T-helper 2 cell (primary cell): ENCODE measurements at places on chromosomes 4 and X.

DNA sequence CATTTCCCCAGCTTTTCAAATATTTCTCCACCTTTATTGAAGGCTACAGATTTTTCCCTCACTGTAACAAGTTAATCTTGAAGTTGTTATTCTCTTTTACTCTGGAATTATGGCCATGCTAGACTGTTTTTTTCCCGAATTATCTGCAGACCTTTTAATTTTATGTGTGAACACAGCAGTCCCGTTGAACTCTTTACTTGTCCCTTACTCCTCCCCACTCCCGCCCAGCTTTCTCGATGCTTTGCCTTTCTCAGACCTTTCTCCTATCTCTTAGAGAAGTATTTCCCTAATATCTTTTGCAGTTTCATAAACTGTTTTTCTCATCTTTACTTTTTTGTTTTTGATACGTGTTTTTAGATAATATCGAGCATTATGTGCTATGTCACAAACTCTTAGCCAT lies 776 bp downstream of the CEP44 start:
- no peak for DNase-seq

- DNase-seq = no peak
Measured at GRCh38 chrX:11557120-11557519, 108.6 kb downstream of the ARHGAP6 start.

GRCh38 chr4:39937683-39938268 lies 39.9 kb downstream of the PDS5A start:
- DNase-seq = no peak

- DNase-seq = no peak
Measured at GRCh38 chrX:145715641-145716138, 101.9 kb upstream of the SLITRK2 start.

- DNase-seq = no peak
Measured at GRCh38 chr4:172125443-172125842, 312.2 kb downstream of the GALNTL6 start.

DNA sequence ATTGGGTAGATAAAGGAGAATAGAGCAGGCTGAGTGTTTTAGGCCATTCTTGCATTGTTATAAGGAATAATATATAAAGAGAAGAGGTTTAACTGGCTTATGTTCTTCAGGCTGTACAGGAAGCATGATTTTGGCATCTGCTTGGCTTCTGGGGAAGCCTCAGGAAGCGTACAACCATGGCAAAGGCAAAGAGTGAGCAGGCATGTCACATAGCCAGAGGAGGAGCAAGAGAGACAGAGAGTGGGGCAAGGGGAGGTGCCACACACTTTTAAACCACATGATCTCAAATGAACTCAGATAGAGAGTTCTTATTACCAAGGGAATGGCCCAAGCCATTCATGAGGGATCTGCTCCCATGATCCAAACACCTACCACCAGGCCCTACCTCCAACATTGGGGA lies 4.4 kb upstream of the METTL14 start:
- no peak for DNase-seq

DNA sequence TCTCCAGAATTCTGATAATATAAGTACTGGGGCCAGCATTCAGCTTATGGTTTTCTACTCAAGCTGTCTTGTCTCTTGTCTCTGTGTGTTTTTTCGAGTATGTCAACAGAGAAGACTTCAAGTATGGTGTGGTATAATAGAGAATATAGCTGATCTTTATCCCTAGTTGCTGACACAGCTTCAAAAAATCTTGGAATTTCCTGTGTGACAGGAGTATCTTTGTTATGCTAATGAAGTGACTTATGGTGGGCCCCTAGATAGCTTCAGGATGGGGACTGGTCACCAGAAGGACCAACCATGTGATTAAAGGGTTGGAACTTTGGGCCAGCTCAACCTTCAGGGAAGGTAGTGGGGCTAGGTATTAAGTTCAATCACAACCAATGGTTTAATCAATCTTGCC lies 2.9 kb downstream of the GPRASP3 start:
- no peak for DNase-seq

DNA sequence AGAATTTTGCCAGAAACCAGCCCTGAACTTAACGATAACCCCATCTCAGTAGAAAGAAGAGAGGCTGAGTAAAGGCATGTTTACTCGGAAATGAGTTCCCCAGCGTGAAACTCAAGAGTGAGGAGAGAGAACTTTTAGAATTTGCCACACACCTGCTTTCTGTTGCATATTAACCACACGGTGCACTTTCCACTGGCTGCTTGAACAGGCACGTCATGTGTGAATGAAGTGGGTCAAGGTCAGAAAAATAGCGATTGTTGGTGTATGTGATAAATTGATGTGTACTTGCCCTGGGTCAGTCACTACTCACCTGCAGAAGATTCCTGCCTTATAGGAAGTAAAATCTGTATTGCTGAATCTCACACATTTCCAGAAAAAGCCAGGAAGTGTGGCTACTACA lies 395.7 kb downstream of the TRIML1 start:
- DNase-seq = no peak

- DNase-seq = no peak
Measured at GRCh38 chr4:20640989-20641388, 59.3 kb upstream of the PACRGL start.

- no peak for DNase-seq
Measured at GRCh38 chr4:85595098-85595775, 120.3 kb downstream of the ARHGAP24 start.

- no peak for DNase-seq
Measured at GRCh38 chr4:15489551-15489950, 19.9 kb downstream of the CC2D2A start.

GRCh38 chr4:102809190-102809589 lies 18.2 kb downstream of the UBE2D3 start:
- no peak for DNase-seq

- DNase-seq = no peak
Measured at GRCh38 chr4:90189178-90189577, 62.0 kb downstream of the CCSER1 start.

- DNase-seq = no peak
Measured at GRCh38 chr4:26346203-26346620, 25.4 kb downstream of the RBPJ start.

DNA sequence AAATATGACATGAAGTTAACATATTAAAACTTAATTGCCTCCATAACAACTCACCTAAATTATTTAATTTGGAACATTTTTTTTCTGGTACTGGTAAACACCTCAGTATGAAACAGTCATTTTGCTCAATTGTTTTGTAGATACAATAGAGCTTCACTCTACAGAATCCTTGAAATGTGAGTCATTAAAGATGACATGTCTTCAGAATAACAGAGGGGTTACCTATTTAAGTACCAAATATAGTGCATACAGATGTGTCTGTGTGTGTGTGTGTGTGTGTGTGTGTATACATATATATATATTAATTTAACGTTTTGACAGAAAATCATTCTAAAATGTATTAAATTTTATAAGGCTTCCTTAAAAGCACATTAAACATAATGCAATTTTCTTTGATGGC lies 297.6 kb downstream of the INPP4B start:
- no peak for DNase-seq

DNA sequence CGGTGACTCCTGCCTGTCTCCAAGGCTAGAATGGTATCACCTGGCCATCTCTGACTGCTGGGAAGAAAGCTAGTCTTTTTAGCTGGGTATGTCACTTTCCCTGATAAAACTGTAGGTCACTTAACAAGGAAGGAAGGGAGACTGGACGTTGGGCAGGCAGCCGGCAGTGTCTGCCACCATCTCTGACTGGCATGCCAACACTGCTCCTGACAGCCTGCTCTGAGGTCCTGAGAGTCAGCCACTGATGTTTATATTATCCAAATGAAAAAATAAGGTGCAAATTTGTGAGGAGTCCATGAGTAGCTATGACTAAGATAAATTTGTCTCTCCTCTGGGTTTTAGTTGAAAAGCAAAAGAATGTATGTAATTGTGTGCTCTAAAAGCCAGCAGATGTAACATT lies 77.2 kb downstream of the SNX25 start:
- DNase-seq = no peak

DNA sequence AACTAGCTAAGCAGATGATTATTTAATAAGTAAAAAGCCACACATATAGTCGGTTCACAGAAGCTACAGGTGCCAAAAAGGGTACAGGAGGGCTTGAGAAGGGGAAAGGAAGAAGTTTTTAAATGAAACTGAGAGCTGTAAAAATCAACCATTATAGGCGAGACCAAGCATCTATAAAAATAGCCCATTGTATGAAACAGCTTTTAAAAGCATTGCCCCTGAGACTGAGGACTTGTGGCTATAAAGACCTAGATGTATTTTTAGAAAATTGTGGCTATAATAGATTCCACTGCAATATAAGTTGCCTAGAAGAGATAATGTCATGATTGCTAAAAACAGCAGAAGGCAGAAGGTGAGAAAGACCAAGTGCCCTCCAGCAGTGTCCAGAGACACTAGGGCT lies 15.0 kb upstream of the TTC29 start:
- DNase-seq = no peak

- DNase-seq = no peak
Measured at GRCh38 chr4:79413032-79413885, 5.2 kb upstream of the GK2 start.

GRCh38 chr4:161376275-161376674 lies 787.5 kb downstream of the FSTL5 start:
- no peak for DNase-seq

- no peak for DNase-seq
Measured at GRCh38 chr4:176036585-176037205, 28.9 kb upstream of the WDR17 start.

DNA sequence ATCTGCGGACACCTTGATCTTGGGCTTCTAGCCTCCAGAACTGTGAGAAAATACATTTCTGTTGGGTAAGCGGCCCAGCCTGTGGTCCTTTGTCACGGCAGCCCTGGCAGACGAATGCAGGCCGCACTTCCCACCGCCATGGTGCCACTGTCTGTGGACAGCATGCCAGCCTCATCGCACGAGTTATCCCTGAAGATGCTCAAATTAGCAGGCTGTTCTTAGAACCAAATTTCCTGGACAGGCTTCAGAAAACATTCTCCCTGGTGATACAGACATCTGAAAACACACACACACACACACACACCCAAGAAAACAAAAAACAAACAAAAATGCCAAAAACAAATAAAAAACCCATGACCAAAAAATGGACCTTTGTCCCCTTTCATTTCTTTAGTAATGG lies 343.5 kb upstream of the GATB start:
- no peak for DNase-seq

DNA sequence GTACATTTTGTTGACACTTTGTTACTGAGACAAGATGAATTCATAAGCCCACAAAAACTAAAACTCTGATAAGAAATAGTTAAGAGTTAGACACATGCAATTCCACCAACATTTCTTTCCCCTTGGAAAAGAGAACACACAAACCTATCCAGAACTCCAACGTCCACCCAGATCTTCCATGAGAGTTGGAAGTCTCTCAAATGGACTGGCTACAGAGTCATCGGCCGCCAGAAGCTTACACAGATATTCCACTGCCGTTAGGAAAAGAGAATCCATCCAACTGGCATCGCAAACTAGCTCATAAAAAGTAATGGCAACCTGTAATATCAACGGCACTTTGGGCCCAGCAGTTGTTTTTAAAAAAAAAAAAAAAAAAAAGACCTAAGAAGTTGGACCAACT lies 114.7 kb downstream of the PRKX start:
- DNase-seq = no peak

GRCh38 chrX:20718592-20719380 lies 452.1 kb upstream of the RPS6KA3 start:
- DNase-seq = no peak

DNA sequence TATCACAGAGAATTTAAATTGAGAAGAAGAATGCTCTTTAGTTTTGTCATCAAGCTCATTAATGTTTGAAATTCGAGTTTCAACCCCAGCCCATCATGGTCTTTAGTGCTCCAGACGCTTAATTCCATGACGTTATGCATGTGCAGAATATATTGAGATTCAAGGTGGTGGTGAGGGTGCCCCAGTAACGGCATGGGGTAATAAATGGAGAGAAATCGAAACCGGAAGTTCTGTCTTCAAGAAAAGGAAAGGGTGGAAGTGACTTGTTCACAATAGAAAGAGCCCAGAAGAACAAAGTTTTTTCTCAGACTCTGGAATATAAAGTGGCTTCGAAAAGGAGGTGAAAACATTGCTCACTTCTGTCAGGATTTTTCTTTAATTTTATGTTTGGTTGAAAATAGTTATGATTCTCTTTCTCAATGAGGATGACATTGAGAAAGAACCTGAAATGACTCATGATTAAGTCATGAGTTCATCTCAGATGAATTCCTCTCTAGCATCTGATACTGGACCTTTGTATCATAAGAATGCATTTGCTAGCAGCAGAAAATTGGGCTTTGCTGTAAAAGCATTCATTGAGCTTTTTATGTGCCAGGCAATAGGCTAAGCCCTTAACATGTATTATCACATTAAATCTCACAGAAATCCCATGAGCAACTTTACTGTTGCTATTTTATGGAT lies 779 bp upstream of the DDX60L start:
- DNase-seq = no peak

- no peak for DNase-seq
Measured at GRCh38 chrX:13397878-13398818, 78.3 kb upstream of the ATXN3L start.

DNA sequence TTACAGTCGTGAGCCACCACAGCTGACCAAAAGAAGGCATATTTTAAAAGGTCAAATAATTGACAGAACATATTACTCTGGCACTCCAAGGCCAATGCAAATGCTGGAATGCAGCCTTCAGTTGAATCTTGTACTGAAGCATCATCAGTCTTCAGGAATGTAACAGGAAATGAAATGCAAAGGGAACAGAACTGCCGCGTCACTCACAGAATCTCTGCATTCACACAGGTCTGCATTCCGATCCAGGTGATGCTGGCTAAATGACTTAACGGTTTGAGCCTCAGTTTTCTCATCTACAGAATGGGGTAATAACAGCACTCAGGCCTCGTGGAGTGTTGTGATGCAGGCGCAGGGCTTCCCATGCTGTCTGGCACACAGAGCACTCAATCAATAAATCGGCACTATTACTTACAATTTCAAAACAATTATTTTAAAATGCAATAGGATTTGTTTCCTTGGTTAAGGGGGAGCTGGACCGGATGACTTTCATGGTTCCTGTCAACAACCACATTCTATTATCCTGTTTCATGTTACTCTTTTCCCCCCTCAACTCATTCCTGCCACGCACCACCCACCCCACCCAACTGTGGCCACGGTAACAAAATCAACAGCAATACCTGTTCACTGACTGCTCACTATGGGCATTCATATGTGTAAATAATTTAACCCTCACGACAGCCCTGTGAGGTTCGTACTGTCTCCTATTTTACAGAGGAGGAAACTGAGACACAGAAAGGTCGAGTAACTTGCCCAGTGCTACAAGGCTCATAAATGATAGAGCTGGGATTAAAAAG lies 32.4 kb downstream of the IGFBP7 start:
- DNase-seq = no peak

- no peak for DNase-seq
Measured at GRCh38 chr4:23068287-23068686, 375.6 kb downstream of the GBA3 start.

- DNase-seq = no peak
Measured at GRCh38 chr4:5793514-5793913, 82.5 kb downstream of the EVC start.
